SW480 (cell line): ENCODE measurements at places on chromosomes 5 and 9.

DNA sequence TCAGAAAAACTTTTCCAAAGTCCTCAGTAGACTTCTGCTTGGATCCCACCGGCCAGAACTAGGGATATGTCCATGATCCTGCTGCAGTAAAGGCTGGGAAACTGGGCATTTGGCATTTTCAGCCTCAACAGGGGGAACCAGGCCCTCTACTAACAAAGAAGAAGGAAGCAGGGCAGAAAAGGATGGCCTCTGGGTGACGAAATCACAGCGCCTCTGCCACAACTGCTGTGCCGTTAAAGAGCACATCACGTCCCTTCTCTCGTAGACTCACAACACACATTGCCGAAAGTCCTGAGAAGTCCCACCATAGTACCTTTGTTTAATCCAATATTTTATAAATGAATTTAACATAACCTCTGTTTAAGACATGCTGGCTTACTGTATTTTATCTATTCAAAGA is 10.4 kb upstream of the AFAP1L1 start:
- no peak for DNase-seq

DNA sequence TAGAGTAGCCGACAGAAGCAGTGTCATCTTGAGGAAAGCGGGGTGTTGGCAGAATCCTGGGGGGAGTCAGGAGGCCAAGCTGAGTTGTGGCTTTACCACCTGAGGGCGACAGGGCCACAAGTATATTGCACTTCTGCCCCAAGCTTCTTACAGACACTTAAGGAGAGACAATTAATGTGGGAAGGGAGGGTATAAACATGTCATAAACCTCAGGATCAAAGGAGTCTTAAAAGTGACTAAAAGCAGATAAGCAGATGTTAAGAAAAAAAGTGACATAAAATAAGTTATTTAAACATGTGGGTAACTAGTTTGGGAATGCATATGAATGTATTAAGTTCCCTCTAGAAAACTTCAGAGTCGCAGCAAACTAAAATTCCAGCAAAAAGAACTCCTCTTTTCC is 63.9 kb downstream of the ERAP1 start:
- DNase-seq, result no peak

- DNase-seq, result no peak
Observed at GRCh38 chr9:122145592-122145863, 14.1 kb downstream of the NDUFA8 start.

DNA sequence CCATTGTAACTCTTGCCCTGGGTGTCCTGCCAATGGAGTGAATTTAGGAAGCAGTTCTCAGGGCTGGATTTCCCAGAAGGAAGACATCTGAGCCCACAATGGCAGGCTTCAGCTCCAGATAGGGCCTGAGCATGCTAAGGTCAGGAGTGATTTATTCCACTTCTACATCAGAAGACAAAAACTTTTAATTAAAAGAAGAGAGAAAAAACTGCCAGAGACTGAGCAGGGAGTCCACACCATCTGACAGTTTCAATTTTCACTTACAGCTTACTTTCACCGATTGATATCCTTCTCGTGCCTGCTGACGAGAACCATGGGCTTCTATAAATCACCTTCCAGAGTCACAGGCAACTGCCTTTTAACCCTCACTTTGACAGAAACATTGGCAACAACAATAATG is 228.3 kb upstream of the BRINP1 start:
- DNase-seq, result no peak

GRCh38 chr5:71865665-71866320 is 146.7 kb downstream of the CARTPT start:
- DNase-seq, result no peak

DNA sequence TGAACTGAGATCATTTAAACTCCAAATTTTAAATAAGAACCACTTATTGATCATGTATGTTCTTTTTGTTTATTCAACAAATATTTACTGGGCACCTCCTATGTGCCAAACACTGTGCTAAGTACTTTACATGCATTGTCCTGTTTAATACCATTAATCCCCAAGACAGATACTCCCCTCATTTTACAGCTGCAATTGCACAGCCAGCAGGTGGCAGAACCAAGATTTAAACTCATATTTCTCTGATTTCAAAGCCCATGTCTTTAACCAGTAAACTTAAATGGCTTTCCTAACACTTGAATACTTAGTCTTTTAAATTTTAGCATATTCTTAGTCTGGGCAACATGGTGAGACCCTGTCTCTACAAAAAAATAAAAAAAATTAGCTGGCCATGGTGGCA is 43.4 kb upstream of the KIAA1958 start:
- peak; percentile 14 for DNase-seq

DNA sequence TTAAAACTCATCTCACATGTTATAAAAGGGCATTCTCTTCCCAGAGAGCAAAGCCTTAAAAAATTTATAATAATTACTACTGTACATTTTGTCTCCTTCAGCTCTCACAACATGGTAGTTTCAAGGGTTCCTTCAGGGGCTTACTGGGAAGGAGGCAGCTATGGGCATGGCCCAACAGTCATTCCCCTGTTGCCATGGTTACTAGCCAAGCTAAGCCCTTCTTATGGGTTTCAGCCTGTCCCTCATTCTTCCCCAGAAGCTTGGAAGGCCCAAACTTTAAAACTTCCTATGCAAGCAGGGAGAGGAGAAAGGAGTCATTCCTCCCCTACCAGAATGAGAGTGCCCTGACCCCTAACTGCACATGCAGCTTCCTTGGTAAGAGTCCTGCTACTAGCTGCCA is 82.2 kb upstream of the CNTLN start:
- no peak for DNase-seq

DNA sequence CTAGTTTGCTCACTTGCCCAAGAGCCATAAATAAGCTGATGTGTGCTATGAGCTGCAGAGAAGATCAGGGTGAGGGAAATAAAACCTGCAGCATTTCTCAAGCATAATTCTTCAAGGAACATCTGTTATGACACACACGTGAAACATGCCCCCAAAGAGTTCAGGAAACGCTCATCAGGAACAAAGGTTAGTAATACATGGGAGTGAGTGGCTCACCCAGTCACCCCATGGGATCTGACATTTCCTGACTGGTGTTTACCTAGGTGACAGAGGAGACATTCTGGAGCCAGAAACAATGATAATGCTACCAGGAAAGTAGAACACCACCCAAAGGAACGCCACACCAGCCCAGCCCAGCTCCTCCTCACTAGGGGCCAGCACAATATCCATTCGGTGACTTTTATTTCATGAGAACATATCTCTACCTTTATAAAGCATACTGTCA is 66.0 kb downstream of the FRMD3 start:
- DNase-seq, result no peak

- DNase-seq, result no peak
Observed at GRCh38 chr5:939368-939767, 46.7 kb downstream of the TRIP13 start.

- DNase-seq, result no peak
Observed at GRCh38 chr5:383621-384020, 59.4 kb upstream of the EXOC3 start.

GRCh38 chr5:1207555-1207954 is 6.2 kb downstream of the SLC6A19 start:
- peak; percentile 85 for DNase-seq
